ENCODE measurements at places on chromosomes 16 and 17. TPM values are rescaled to one million over a fixed set of nuclear protein-coding genes. Genes with fewer than 3 reads are reported as not detected.

DNA sequence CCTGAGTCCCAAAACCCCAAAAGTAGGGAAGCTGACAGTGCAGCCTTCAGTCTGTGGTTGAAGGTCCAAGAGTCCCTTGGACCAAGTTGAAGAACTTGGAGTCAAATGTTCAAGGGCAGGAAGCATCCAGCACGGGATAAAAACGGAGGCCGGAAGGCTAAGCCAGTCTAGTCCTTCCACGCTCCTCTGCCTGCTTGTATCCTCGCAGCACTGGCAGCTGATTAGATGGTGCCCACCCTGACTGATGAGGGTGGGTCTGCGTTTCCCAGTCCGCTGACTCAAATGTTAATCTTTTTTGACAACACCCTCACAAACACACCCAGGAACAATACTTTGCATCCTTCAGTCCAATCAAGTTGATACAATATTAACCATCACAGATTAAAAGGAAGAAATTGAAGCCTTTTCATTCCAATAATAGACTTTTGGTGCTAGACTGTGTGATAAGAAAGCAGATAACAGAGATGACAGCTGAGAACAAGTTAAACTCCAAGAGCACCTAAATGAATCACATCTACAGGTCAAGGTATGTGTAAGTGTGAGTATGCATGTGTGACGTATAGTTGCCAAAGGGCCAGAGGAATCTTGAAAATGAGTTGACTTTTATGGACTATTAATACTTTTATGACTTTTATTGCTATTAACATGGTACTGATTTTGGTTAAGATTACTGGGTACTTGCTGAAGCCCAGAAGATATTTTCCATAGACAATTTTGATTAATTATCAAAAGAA is 933.5 kb upstream of the SOX9 start:
- H3K4me1 ChIP-seq = no peaks in the 10 kb centered on the region
- H3K36me3 ChIP-seq = no peaks in the 10 kb centered on the region
- no peak overlapping the region for H3K4me3 ChIP-seq
- no peaks in the 10 kb centered on the region for H3K27me3 ChIP-seq
- no peak for DNase-seq

DNA sequence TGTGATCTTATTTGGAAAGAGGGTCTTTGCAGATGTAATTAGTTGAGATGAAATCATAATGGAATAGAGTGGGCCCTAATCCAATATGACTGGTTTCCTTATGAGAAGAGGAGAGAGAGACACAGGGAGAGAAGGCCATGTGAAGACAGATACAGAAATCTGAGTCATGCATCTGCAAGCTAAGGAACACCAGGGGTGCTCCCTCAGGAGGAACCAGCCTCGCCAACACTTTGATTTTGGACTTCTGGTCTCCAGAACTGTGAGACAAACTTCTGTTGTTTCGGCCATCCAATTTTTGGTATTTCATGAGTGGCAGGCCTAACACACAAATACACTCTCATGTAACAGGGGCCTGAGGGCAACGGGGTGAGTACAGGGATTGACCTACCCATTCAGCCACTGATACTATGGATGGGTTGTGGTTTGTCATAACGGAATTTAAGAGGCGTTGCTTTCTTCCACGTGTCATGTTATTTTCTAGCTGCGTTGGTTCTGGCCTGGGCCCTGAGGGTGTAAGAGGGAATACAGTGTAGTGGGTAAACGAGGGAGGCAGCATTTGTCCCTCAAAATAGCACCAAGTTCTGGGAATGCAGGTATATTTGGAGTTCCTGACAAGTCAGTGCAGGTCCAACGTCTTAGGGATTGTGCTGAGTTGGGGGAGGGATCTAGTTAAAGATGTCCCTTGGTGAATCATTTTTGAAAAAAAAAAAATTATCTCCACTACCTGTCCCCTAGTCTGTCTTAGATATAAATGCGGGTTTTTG is 17.7 kb downstream of the PLCG2 start:
- DNase-seq = no peak

The DOC2A gene
- total RNA-seq = 3.2 TPM

The DNASE1L2 gene
- total RNA-seq = 4.4 TPM

DNA sequence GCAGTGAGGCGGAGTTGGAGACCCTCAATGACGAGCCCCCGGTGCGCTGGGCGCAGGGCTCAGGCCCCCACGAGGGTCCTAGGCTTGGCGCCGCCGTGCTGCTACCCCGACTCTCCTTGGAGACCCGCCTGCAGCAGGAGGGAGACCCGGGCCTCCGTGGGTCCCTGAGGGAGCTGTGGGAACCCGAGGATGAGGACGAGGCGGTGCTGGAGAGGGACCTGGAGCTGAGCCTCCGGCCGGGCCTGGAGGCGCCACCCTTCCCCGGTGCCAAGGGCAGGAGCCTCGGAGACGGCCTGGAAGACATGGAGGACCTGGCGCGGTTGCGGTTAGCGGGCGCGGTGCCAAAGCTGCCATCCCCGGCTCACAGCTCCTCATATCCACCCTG is 2.3 kb downstream of the MYO15B start:
- H3K36me3 ChIP-seq = no peaks in the 10 kb centered on the region
- H3K27me3 ChIP-seq = no peaks in the 10 kb centered on the region
- H3K4me1 ChIP-seq = peaks cover 5% of the 10 kb centered on the region
- DNase-seq = no peak
- peak overlapping the region; percentile 83 for H3K27ac ChIP-seq

DNA sequence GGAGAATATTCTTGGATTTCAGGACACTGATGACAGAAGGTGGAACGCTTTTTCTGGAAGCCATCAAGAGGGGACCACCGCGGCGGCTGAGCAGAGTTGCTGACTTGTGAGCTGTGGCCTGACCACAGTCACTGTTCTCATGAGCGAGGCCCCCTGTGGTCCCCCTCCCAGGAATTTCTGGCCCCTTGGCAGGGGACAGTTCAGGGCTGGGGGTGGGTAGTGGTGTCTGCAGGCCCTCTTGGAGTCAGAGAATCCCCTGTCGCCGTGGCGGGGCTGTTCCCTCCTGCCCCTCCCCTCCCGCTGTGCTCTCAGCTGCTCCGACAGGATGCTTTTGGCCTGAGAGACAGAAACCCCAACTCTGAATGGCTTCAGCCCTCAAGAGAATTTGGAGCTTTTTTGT is 292.0 kb downstream of the SEC14L1 start:
- peaks cover 69% of the 10 kb centered on the region for H3K4me1 ChIP-seq
- no peaks in the 10 kb centered on the region for H3K36me3 ChIP-seq
- H3K27me3 ChIP-seq = no peaks in the 10 kb centered on the region
- H3K4me3 ChIP-seq = no peak overlapping the region

GRCh38 chr16:19609359-19609758 is 53.9 kb downstream of the VPS35L start:
- no peak for DNase-seq
- H3K36me3 ChIP-seq = peaks cover 15% of the 10 kb centered on the region
- H3K4me3 ChIP-seq = no peak overlapping the region
- H3K27ac ChIP-seq = no peak overlapping the region

DNA sequence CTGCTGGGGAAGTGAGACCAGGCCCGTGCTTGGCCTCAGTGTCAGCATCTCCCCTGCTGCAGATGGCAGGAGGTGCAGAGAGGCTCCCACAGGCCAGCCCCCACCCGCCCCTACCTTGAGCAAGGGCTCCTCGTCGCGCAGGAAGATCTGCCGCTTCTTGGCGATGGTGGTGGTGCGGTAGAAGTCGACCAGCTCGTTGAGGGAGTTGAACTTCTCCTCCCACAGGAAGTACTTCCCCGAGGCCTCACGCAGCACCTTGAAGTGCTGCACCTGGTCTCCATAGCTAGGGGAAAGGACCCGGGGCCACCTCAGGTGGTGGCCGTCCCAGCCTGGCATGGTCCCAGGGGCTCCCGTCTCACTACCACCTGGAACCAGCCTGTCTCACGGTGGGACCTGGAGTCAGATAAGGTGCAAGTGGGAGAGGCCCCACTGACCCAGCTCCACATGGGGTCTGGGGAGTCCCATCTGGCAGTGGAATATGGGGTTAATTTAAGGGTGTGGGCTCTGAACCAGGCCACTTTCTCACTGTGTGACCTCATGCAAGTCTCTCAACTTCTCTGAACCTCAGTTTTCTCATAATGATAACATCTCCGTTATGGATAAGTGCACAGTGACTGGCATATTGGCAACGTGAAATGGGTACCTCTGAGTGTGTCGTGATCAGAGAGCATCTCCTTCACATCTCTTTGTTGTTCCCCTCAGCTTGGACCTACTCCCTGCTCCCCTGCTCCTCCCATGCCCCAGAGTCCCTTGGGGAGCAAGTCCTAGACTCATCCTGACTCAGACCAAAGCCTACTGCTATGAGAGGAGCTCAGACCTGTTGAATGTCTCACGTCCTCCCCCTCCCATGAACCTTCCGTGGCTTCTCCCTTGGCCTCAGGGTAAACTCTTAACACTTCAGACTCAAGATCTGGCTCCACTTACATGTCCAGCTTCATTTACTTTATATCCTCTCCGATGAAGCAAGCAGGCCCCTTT is 19.8 kb upstream of the FAM83G start:
- H3K27me3 ChIP-seq = no peaks in the 10 kb centered on the region
- no peaks in the 10 kb centered on the region for H3K4me1 ChIP-seq
- H3K4me3 ChIP-seq = no peak overlapping the region
- no peak for DNase-seq
- H3K36me3 ChIP-seq = no peaks in the 10 kb centered on the region

DNA sequence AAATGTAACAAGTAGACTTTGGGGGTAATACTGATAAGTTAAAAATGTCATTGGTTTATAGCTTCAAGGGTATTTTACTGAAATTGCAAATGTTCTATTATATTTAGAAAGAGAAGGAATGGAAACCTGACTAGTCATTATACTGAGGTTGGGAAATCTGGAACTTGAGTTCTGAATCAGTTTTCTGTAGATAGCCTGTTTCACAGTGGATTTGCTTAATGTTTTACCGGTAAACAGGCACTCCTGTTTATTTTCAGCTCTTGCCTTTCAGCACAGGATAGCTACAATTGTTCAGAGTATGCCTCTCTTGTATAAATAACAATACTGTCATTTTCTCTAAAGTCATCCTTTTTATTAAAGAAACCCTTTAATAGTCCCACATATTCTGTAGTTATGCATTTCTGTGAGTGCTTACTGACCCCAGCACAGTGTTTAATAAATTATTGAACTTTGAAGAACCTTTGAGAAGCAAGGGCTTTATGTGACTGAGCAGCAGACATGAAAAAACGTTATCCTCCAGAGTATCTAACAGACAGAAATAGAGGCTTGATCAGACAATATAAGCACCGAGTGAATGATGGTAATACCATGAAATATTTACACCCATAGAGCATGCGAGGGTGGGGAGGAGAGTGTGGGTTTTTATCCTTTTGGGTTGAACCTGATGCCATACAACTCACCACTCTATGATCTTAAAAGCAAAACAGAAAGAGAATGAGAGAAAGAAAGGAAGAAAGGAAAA is 58.2 kb downstream of the FTO start:
- no peak for DNase-seq
- H3K27me3 ChIP-seq = no peaks in the 10 kb centered on the region
- no peak overlapping the region for H3K4me3 ChIP-seq
- H3K36me3 ChIP-seq = no peaks in the 10 kb centered on the region
- H3K4me1 ChIP-seq = peaks cover 36% of the 10 kb centered on the region

The SPATA22 gene
- total RNA-seq = not detected

DNA sequence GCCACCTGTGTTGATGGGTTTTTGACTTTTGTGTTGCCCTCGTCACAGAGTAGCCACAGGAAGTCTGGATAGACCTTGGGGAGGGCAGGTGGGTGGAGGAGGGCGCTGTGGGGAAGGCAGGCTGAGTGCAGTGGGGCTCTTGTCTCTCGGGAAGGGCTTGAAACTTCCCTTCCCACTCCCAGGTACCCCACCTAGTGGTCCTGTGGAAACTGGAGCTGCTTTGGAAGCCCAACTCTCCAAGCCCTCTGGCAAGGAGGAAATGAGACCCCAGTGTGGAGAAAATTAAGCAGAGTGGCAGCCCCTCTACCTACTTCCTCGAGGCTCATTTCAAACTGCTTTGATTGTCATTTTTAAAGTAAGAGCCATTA is 9.2 kb downstream of the CA5A start:
- peaks cover 7% of the 10 kb centered on the region for H3K4me1 ChIP-seq
- H3K4me3 ChIP-seq = no peak overlapping the region
- no peak for DNase-seq

- no peak overlapping the region for H3K4me3 ChIP-seq
- H3K36me3 ChIP-seq = no peaks in the 10 kb centered on the region
- H3K4me1 ChIP-seq = no peaks in the 10 kb centered on the region
- H3K27ac ChIP-seq = no peak overlapping the region
- H3K27me3 ChIP-seq = no peaks in the 10 kb centered on the region
Observed at GRCh38 chr17:37829592-37830123, 84.8 kb upstream of the HNF1B start.

The NME3 gene
- total RNA-seq = 117 TPM

- H3K27me3 ChIP-seq = no peaks in the 10 kb centered on the region
- H3K4me3 ChIP-seq = no peak overlapping the region
- DNase-seq = no peak
Observed at GRCh38 chr16:58556678-58557077, 41.4 kb downstream of the SETD6 start.

DNA sequence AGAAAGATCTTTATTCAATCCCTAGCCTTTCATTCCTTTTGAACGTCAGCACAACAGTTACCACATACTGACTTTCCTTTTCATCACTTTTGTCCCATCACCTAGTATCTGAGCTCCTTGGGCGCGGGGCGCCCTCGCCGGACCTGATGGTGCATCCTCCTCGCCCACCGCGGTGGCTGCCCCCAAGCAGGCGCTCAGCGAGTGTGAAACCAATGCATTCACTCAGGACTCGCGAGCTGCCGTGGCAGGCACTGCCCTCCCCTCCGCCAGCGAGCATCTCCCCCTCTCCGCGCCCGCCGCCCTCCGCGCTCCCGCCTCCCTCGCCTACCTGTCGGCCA is 756 bp downstream of the KLHL11 start:
- H3K4me1 ChIP-seq = peaks cover 5% of the 10 kb centered on the region
- no peaks in the 10 kb centered on the region for H3K27me3 ChIP-seq
- no peak for DNase-seq
- H3K36me3 ChIP-seq = no peaks in the 10 kb centered on the region
- peak overlapping the region; percentile 85 for H3K4me3 ChIP-seq

DNA sequence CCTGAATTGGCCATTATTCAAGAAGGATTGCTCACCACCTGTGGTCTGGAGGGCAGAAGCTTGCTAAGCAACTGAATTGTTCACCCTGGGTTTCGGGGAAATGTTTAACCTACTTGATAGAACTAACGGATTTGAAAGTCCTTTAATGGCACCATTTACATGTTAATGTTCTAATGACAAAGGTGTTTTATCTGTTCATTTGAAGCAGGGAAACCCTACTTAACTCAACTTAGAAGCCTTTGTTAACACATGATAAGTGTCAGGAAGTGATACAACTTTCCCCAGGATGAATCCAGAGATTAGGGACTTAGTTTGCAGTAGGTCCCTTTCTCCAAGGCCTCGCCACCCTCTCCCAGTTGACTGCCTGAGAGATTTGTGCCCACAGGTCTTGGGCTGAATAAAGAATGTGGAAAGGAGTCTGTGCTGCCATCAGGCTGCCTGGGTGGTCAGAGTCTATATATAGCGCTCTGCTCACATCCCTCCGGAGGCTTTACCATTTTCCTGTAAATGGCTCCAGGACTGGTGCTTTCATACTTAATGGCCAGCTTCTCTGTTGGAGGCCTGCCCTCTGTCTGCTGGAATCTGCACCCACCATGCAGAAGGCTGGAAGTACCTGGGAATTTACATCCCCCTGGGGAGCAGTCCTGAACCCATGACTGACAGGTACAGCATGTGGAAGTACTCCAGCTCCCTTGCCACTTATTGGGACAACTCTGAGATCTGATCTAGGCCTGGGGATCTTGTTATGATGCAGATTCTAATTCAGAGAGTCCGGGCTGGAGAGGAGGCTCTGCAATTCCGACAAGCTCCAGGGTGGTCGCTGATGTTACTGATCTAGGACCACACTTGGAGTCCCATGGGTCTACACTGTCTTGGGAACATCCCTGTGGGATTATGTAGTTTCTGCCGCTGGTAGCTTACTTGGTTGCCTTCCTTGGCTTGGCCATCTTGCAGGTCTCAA is 99.9 kb downstream of the ASIC2 start:
- no peak for DNase-seq
- no peaks in the 10 kb centered on the region for H3K4me1 ChIP-seq
- no peak overlapping the region for H3K27ac ChIP-seq
- no peaks in the 10 kb centered on the region for H3K27me3 ChIP-seq
- no peak overlapping the region for H3K4me3 ChIP-seq
- no peaks in the 10 kb centered on the region for H3K36me3 ChIP-seq
